ENCODE measurements at places on chromosomes 13 and 19.

DNA sequence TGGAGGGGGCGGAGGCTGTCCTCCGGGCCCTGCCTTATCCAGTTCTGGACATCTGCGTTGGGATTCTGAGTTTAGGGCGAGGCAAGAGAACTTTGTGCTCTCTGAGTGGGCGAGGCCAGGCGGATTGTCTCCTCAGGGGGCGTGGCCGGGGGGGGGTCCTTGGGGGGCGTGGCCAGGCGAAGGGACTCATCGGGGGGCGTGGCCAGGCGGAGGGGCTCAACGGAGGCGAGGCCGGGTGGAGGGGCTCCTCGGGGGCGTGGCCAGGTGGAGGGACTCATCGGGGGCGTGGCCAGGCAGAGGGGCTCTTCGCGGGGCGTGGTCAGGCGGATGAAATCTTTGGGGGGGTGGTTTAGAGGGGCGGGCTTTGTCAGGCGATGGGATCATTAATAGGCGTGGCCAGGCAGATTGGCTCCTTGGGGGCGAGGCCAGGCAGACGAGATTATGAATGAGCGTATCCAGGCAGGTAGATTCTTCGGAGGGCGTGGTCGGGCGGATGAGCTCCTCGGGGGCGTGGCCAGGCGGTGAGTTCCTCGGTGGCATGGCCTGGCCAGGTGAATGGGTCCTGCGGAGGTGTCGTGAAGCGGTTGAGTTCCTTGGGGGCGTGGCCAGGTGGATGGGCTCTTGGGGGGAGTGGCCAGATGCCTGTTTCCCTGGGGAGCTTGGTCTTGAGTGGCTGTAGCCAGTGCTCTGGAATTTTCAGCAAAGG is 10.3 kb upstream of the CACNG7 start:
- DNase-seq: no peak

DNA sequence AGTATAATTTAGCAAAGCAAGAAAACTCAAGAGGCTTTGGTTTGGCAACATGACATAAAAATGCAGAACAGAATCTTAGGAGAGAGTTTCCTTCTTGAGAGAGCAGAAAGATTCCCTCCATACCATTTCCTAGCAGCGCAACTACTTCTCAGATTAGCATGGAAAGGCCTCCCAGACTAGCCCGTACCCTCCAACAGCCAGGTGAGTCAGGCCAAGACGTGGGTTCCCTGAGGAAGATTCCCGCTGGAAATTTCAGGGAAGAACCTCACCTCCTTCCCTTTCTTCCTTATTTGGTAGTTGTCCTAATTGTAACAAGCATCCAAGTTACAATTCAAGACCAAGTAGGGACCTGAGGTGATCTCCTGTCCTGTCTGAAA is 12.3 kb downstream of the COL4A2 start:
- DNase-seq: no peak

DNA sequence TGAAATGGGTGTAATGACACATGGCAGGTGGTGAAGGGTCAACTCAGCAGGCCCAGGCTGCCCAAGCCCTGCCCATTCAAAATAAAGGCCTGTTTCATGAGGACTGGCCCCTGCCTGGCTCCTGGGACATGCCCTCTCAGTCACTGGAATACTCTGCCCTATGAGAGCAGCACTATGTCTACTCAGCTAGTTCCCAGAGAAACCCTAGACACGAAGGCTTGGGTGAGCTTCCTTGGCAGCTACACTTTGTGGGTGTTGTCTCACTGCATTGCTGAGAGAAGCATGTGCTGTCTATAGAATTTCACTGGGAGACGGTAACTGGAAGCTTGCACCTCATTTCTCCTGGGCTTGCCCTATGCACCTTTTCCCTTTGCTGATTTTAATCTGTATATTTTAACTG is 752.8 kb downstream of the LIG4 start:
- DNase-seq: no peak

GRCh38 chr13:40975441-40975840 is 43.7 kb downstream of the ELF1 start:
- no peak for DNase-seq

GRCh38 chr13:110018009-110018408 is 231.6 kb upstream of the IRS2 start:
- peak; percentile 3 for DNase-seq

- DNase-seq: peak; percentile 56
Measured at GRCh38 chr13:95300625-95301182, 547 bp downstream of the ABCC4 start.

GRCh38 chr13:96948127-96948526 is 46.1 kb downstream of the OXGR1 start:
- no peak for DNase-seq

- DNase-seq: no peak
Measured at GRCh38 chr19:21335721-21336120, 6.5 kb upstream of the ZNF708 start.

DNA sequence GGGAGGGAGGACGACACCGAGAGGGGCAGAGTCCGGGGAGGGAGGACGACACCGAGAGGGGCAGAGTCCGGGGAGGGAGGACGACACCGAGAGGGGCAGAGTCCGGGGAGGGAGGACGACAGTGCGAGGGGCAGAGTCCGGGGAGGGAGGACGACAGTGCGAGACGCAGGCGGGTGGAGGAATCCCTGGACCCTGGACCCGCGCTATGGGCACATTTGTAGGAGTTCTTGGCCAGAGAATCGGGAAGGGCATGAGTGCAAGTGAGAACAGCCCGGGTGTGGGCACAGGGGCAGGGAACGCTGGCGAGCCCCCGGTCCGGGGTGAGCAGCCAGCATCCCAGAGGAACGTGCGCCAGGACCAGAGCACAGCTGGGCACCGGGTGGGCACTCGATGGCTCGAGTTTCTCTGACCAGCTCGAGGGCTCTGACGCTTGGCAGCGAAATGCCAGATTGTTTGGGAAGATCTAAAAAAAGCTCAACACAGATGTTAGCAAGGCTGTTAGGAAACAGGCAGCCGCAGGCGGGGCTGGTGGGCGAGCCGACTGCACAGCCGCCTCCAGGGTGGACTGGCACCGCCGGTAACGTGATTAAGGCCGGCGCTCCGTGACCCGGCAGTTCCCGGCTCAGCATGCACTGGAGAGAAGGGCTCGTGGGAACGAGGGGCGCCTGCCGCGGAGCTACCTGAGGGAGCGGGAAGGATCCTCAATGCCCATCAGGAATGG is 17.9 kb upstream of the C2CD4C start:
- DNase-seq: no peak

- DNase-seq: peak; percentile 64
Measured at GRCh38 chr13:35789335-35790165, 313.1 kb upstream of the MAB21L1 start.

DNA sequence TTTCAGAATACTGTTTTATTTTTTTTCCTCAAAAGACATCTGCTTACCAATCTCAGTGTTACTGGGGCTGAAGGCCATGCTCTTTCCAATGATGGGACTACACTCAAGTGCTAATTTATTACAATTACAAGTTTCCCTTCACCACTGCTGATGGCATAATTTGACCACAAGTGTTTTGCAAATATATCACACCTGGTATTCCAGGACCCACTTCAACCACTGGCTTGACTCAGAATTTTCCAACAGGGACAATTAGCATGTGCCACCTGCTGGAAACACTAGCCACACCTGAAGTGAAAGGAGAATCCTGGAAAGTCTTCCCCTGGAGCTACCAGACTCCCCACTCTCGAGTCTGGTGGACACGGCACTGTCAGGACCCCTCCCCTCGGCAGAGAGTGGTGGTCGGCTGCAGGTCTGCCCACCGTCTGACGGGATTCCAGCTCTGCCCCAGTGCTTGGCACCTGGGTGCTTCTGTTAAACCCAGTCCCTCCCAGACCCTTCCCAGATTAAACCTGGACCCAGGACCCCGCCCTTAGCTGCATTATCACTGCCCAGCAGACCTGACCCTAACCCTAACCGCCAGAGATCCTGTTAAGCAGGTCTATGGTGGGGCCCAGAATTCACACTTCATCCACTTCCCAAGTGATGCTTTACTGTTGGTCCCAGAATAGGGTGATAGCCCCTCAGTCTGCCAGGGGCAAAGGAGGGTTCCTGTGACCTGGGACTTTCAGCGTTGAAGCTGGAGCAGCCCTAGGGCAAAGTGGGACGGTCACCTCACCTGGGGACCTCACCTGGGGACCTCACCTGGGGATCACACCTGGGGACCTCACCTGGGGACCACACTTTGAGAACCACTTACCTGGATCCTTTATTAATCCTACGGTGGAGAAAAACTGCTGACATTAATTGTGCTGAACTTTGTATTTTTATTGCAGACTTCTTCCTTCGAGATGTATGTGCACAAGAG is 17.6 kb upstream of the RASA3 start:
- DNase-seq: no peak

- DNase-seq: no peak
Measured at GRCh38 chr19:55287361-55288079, 3.7 kb downstream of the BRSK1 start.

DNA sequence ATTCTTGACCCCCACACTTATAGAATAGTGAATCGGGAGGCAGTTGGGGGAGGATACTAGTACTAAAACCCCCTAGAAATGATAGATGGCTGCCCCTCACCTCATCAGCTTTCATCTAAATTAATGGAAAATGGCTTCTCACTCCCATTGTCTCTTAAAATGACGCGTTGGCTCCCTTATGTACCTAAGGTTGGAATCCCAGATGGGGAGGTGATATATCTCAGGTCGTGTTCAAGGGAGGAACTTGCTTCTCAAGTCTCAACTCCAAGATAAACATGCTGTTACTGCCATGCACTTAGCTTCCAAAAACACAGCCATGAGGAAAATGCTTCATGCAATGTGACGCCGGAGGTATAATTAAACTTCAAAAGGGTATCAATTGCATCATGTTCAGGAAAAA is 18.8 kb upstream of the UBE2L5 start:
- DNase-seq: no peak

- peak; percentile 82 for DNase-seq
Measured at GRCh38 chr13:37173214-37173613, 67.8 kb upstream of the CSNK1A1L start.

DNA sequence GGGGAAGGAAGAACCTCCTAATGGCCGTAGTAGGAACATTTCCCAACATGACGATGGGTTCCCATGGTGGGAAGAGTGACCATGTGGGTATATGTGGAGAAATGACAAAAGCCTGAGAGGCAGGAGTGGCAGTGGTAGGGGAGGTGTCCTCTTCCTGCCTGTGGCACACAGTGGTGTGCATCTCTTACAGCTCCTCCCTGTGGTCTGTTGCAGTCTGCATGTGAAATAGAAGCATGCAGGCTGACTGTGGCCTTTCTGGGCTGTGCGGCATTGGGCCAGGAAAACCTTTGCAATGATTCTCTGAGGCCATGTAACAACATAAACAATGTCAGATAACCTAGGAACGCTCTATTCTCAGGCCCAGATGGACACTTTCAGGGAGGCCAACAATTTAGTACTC is 84.0 kb downstream of the LACC1 start:
- no peak for DNase-seq

DNA sequence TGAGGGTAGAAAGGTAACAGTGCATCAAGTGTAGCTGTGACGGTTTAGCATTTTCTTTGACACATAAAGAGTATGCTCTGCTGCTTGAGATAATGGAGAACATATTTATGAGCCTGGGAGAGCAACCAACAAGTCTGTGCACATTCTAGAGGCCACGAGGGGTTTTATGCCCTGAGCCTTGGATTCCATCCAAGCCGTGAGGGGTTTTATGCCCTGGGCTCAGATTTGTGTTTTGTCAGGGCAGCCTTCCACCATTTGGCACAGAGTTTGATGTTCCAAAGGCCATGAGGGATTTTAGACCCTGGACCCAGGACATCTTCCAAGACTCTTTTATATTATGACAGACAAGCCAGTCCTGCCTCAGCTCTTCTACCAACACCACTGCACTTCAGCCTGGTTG is 106.4 kb downstream of the ZNF486 start:
- DNase-seq: no peak

DNA sequence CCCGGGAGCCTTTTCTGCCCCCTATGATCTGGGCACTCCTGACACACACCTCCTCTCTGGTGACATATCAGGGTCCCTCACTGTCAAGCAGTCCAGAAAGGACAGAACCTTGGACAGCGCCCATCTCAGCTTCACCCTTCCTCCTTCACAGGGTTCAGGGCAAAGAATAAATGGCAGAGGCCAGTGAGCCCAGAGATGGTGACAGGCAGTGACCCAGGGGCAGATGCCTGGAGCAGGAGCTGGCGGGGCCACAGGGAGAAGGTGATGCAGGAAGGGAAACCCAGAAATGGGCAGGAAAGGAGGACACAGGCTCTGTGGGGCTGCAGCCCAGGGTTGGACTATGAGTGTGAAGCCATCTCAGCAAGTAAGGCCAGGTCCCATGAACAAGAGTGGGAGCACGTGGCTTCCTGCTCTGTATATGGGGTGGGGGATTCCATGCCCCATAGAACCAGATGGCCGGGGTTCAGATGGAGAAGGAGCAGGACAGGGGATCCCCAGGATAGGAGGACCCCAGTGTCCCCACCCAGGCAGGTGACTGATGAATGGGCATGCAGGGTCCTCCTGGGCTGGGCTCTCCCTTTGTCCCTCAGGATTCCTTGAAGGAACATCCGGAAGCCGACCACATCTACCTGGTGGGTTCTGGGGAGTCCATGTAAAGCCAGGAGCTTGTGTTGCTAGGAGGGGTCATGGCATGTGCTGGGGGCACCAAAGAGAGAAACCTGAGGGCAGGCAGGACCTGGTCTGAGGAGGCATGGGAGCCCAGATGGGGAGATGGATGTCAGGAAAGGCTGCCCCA is 8.5 kb upstream of the CEACAM7 start:
- DNase-seq: no peak

DNA sequence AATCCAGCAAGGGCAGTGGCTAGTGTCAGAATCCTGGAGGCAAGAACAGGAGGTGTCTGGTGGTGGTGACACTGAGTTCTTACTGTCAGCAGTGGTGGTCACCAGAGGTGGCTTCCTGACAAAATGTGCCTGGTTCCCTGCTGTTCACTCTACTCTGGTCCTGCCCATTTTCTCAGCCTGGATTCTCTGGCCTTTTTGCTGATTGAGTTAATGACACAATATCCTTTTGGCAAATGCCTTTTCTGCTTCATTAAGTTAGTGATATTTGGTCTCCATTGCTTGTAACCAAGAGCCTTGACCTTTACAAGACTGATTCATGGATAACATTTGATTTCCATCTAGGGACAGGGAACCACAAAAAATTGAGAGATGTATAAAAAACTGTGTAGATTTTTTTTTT is 51.1 kb downstream of the RFC3 start:
- no peak for DNase-seq

DNA sequence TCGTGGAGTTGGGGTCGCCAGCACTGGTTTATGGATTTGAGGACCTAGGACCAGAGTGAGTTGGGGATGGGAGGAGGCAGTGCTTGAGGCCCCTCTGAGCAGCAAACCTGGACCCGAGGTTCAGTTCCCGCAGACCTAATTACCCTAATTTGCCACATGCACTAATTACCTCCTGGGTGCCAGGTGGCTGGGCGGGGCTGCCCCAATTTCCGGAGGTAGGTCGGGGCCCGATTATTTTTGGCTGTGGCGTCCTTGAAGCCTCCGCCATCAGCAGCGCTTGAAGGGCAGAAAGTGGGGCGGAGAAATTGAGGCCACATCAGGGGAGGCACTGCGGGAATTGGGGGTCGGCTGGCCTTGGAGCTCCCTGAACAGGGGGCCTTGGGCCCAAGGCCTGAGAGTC is 5.9 kb upstream of the HOMER3 start:
- no peak for DNase-seq

GRCh38 chr13:86567119-86567518 is 767.9 kb upstream of the SLITRK6 start:
- no peak for DNase-seq

Measured in astrocyte of the spinal cord (primary cell).